ENCODE measurements at places on chromosomes 6 and 20.

GRCh38 chr20:2402271-2402980 is 21.7 kb downstream of the TGM6 start:
- no peak for DNase-seq

- DNase-seq: no peak
Measured at GRCh38 chr6:56420296-56420695, 172.9 kb upstream of the COL21A1 start.

DNA sequence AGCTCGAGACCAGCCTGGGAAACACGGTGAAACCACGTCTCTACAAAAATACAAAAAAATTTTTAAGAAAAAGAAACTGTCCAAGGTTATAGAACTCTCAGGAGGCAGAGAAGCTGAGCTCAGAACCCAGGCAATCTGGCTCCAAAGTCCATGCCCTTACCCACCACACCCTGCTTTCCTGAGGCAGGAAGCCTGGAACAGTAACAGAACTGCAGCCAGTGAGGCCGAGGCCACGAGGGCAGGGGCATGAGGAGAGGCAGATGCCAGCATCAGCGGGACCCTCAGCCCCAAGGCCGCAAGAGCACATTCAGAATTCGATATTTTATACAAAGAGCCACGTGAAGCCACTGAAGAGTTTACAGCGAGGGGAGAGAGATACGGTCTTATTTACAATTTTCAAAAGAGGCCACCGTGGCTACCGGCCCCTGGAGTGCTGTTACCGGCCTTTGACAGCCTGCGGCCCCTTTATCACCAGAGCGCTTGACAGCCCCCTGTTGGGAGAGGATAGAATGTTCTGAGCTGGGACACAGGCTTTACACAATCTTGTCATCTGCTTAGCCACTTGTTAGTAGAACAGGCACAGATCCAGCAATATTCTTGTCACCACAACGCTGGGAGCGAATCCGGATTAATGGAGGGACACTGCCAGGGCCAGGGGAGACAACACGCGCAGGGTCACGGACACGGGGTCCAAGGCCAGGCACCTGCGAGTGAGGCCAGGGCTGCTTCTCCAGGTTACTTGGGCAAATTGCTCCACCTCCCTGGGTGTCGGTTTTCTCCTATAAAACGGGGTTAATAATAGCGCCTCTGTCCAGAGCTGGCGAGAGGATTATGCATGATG is 5.6 kb downstream of the SPATA2 start:
- no peak for DNase-seq

- DNase-seq: no peak
Measured at GRCh38 chr6:139533171-139533570, 158.7 kb upstream of the CITED2 start.

GRCh38 chr6:2385471-2385983 is 140.1 kb upstream of the GMDS start:
- no peak for DNase-seq

DNA sequence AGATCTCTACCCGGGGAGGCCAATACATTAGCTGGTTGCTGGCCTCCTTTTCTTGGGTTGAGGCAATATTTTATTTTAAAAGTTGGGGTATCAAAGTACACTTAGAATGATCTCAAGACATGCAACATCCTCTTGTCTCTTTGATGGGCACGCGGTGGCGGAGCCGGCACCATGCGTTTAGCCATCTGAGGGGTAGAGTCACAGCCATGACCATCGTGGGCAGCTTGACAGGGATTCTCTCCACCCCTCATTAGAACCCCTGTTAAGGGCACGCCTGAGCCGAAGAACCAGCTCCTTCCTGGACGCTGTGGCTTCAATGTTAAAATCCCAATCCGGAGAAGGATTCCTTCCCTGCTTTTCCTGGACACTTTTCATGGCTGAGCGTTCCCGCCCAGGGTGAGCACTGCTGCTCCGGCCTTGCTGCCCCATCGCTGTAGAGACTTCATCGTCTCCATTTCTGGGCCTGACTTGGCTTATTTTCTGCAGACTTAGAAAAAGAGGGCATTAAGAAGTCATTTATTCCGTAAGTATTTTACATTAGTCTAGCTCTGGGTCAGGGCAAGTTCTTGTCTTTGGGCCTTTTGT is 142.7 kb upstream of the CDH4 start:
- DNase-seq: no peak

GRCh38 chr6:127178746-127179145 is 60.3 kb downstream of the RSPO3 start:
- DNase-seq: no peak

GRCh38 chr6:68757821-68758220 is 122.7 kb downstream of the ADGRB3 start:
- DNase-seq: no peak
